AG08396 (cell line): ENCODE measurements at places on chromosomes 5 and 9.
A peak's percentile ranks its signal among the peaks of the same experiment; 100 is the strongest.

DNA sequence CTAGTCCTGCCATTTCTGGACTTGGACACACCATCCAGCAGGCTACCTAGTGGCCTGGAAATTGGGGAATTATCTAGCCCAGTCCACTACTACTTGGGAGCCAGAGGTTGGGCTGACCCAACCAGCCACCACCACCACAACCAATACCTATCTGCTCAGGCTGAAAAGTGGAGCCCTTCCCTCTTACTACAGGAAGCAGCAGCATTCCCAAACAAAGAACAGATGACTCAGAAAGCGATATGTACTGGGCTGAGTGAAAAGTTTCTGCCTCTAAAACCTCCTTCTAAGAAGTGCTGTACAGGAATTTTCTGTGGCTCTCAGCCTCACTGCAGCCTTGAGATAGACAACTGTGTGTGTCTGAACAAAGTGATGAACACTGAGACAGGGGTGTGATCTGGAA is 279.4 kb downstream of the CDH10 start:
- DNase-seq = no peak

GRCh38 chr9:134204991-134205578 is 40.7 kb upstream of the RNU6ATAC start:
- no peak for DNase-seq

DNA sequence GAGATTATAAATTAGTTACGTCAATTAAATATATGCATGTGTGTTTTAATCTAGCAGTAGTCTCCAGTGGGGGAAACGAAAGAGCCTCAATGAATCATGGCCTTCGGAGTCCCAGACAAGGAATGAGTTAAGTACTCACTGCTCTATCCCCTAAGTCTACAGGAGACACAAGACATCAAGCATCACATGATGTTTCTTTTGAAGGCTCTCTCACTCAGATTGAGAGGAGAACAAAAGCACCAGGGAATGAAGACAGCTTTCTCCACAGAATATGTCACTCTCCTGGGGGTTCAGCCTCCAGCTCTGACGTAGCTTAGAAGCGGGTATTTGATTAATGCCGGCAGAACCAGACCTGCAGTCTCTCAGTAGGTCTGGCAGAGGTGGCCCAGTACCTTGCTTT is 381.4 kb downstream of the ACTL7B start:
- no peak for DNase-seq

DNA sequence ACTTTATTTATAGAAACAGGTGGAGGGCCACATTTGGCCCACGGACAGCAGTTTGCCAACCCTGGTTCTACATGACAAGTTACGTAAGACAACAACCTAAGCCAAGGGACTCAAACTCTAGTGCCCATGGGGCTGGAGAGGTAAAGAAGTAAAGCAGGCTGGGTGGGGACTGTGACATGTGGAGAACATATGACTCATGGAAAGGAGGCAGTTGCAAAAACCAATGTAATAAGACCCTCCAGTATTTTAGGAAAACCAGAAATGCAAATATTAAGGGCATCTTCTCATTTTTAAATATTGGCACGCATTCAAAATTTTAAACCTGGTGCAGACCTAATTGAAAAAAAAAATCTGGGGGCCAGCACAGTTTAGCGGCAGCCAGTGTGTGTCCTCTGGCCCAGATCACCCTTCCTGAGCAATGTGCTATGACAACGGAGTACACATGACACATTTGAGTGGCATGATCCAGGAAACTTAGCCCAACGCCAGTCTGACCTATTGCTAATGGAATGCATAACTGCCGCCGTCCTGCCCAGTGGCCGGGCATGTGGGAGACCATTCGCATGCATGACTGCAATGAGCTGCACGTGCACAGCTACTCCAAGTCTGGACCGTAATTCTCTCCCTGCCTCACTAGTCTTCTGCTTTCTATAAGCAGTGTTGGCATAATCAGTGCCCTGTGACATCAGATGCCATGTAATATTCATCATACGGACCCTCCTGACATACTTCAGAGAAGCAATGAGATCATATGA is 97.2 kb downstream of the SH3TC2 start:
- peak; percentile 87 for DNase-seq

DNA sequence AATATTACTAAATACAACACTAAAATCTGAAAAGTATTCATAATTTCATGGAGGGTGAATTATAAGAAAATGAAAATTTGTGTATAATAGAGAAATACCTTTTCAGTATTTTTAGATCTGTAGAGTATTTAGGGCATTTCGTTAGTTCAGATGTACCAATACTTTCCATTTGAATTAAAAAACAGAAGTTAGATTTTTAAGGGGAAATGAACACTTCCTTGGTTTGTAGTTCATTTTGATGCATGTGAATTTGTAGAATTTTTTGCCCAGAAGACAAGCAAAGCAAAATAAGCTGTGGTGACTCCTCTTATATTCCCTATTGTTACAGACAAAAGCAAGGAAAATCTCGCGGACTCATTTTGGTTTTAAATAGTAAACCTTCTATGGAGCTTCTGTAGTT is 209.0 kb upstream of the RPS23 start:
- no peak for DNase-seq

DNA sequence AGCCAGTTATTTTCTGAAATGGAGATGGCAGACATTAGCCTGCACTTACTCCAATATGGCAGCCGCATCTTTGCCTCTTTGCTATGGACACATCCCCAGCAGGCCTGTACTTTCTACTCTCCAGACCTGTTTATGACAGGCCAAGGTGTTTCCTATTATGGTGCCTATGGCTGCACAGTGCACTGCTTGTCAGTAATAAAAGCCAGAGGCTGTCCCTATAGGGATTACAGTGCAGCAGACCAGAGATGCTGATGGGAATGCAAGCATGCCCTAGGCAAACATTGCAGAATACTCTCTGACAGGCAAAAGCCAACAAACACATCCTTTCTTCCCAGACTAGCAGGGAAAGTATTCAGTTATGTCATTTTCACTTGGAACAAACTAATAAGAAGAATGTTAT is 442.9 kb downstream of the RAB3C start:
- no peak for DNase-seq

- DNase-seq = peak; percentile 36
These were observed 18.3 kb downstream of the PDGFRB start for GRCh38 chr5:150137168-150137957.

GRCh38 chr9:125432715-125433385 is 171.2 kb downstream of the GAPVD1 start:
- DNase-seq = no peak

DNA sequence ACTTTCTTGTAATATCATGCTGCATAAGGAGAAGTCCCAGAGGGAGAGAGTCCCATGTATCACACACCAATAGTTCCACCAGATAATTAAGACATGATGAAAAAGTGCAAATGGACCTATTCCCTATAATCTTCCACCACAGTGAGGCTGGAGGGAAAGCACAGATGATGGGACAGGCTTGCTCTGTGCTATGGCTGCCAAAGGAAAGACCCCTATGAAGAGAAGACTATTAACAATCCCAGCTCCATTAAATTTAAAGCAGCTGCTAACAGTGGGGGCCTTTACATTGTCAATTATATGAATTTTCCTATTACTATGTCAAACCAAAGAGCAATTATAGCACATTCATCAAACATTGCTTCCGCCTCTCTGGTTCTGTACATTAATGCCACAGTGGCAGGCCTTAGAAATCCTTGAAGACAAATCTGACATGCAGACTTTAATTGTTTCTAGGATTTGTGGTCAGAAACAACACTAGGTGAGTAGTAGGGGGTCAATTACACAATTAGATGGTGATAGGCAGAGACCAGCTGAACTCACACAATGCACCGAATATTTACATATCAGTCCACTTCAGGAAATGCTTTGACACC is 551.3 kb downstream of the TLE1 start:
- DNase-seq = no peak

GRCh38 chr9:4680173-4680525 is 780 bp downstream of the CDC37L1 start:
- DNase-seq = no peak

DNA sequence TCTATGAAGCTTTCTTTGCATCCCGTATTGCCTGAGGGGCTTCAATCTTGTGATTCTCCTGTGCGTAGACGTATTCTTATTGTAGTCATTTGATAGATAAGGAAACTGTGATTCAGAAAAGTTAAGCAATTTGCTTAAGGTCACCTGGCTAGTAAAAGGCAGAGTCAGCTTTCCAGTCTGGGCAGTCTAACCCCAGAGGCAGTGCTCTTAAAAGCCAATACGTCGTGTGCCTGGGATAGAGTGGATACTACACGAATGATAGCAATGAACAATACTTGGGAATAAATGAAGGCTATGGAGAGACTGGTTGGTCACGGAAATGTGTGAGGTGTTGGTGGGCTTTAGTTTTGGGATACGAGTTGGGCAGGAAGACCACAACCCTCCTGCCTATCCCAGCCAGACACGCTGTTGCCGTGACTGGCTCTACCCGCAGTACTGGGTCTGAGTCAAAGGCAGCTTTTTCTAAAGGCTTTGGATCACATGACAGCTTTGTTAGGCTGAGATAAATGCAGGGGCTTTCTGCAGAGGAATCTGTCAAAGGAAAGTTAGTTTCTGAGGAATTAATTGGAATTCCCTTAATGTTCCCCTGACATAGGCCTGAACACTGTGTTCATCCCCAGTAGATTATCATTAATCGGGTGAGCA is 302.6 kb downstream of the KIF4B start:
- DNase-seq = no peak

DNA sequence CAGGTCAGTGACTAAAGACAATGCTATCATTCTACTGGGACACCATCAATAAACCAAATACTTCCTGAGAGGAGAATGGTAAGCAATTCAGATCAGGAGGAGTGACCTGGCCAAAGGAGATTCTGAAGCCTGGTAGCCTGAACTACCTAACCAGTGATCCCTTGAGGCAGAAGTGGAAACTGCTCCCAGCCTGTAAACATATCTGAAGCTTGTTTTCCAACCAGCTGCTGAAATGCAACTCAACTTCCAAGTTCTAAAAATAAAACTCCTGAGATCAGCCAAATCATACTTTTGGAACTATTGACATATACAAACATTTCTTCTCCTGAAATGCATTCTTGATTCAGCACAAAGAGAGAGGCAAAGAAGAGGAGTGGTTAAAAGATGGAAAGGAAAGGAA is 204.1 kb downstream of the EBF1 start:
- DNase-seq = no peak

GRCh38 chr5:147454996-147455677 is 54.7 kb downstream of the DPYSL3 start:
- peak; percentile 61 for DNase-seq

GRCh38 chr9:133731876-133732638 is 6.1 kb downstream of the SARDH start:
- peak; percentile 88 for DNase-seq

GRCh38 chr9:130668196-130668595 is 3.8 kb downstream of the PRDM12 start:
- DNase-seq = no peak

DNA sequence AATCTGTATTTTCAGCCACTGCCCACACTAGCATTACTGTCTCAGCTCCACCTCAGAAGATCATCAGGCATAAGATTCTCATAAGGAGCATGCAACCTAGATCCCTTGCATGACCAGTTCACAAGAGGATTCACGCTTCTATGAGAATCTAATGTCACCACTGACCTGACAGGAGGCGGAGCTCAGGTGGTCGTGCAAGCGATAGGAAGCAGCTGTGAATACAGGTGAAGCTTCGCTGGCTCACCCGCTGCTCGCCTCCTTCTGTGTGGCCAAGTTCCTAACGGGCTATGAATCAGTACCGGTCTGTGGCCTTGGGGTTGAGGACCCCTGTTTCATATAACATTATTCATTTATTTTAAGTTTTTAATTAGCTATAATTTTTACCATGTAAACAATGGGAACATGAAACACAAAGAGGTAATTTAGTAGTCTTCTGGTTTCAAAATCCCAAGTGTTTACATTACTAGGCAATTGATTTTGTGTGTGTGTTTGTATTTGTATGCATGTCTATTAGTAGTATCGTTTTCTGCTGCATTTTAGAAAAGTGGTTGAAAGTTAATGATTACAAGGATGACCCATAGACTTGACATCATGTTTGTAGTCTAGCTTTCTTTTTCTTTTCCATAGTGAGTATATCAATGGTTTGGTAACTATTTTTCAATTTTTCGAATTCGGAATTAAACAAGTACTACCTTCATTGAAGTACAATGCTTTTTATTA is 159.4 kb downstream of the TENT4A start:
- no peak for DNase-seq

DNA sequence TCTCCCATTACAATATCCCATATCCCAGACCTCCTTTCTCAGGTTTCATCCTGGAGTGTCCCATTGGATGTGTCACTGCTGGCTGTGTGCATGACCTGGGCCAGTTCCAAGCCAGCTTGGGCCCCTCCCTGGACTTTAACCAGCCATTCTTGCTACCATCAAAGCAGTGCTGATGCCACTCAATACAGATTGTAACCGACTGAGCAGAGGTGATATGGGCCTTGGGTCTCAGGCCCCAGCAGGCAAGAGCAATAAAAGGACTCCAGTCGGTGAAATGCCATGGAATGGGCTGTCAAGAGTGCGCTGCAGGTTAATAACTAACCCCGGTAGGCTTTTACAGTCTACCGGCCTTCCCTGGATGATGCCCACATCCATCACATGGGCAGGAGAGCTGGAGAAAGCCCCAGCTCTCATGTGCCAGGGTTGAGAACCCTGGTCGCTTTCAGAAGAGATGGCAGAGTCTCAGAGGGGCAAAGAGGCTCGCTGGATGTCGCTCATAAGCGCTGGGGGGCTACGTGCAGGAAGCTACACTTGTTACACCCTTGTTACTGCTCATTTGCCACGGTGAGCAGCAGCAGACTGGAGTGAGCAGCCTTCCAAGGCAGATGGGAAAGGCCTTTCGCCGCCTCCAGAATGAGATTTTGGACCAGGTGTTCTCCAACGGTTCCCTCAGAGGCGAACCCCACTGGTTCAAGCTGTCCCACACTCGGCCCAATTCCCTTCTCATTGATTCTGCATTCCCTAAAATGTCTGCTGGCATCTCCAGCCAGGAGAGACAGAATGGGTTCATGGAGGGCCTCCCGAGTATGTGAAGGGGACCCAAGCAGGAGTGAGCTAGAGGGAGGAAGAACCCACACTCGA is 13.2 kb downstream of the EPB41L4B start:
- DNase-seq = no peak

- DNase-seq = no peak
These were observed 2.7 kb downstream of the S1PR3 start for GRCh38 chr9:88993871-88994460.

GRCh38 chr5:181221792-181222629 is 1.1 kb upstream of the TRIM41 start:
- DNase-seq = peak; percentile 82

DNA sequence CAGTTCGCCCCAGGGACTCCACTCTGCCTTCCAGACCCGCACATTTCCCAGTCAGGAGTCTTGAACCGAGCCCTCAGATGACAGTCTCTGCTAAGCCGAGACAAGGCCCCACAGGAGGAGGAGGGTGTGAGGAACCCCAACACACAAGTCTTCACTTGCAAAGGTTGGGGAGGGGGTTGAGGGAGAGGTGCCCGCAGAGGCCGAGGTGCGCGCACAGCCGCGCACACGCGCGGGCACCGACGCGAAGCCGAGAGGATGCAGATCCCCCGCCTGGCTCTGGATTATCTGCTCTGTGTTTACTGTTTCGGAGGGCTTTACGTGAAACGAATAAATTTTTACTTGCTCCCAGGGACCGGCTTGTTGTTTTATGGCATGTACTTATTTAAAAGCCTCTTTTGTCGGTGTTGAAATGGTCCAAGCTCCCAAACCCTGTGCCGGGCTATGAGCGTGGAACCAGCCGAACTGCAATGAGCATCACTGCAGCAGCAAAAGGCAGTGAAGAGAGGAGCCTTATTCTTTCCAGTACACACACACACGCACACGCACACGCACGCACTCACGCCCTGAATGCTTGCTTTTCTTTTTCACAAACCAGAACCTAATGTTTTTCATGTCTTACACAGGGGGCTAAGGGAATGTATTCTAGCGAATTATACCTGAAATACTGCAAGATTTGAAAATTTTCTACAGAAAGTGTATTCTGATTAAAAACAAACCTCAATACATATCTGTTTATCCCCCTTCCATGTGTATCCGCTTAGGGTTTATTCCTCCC is 297.7 kb downstream of the PARP8 start:
- DNase-seq = no peak
